MCF 10A (cell line): ENCODE measurements at places on chromosomes 12 and 14. TPM values are rescaled to one million over a fixed set of nuclear protein-coding genes. Genes with fewer than 3 reads are reported as not detected.

Gene CBX5
- 109 and 112 TPM in 2 replicates for total RNA-seq

Gene SRRM4
- total RNA-seq: not detected in 2 replicates

Gene DIO3
- total RNA-seq: not detected in 2 replicates

Gene EGLN3
- 0.17 and 0.54 TPM in 2 replicates for total RNA-seq

Gene CLECL1
- total RNA-seq: not detected in 2 replicates

Gene KRT6B
- 2.3 and 3.3 TPM in 2 replicates for total RNA-seq

Gene SOAT2
- total RNA-seq: not detected in 2 replicates

Gene SIX4
- total RNA-seq: 12.9 and 13.6 TPM in 2 replicates
